Endothelial cell (in vitro differentiated cells): ENCODE measurements at places on chromosomes 2 and 18.

GRCh38 chr2:168543037-168543436 lies 87.0 kb downstream of the CERS6 start:
- DNase-seq = no peak

GRCh38 chr2:74759986-74760385 lies 73.9 kb upstream of the HK2 start:
- no peak for DNase-seq

DNA sequence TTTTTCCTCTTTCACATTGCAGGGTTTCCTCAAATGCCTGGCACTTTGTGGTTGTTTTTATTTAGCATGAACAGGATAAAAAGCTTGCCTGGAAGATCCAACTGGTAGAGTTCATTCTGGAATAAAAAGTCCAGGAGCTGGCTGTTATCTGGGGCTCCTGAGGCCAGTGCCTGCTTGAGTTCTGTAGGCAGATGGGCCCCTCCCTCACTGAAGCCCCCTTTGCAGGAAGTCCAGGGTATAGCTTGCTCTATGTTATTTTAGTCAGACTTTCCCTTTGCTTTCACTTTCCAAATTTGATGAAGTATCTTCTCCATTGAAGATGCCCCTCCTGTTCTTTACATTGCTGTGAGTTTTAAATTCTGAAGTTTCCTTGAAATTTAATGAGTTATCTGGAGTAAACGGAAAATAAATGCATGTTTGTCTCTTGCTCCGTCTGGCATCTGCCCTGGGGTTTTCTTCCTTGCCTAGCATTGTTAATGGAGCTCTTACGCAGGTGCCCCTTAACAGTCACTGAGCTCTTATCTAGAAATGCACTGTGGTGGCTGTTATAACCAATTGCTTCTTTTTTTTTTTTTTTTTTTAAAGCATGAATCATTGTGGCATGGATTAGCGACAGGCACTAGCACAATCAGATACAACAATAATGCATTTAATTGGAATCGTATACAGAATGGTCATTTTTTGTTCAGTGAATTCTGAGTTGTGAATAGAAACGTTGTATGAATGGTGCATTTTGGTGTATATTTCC lies 27.0 kb upstream of the LPIN1 start:
- DNase-seq = no peak

DNA sequence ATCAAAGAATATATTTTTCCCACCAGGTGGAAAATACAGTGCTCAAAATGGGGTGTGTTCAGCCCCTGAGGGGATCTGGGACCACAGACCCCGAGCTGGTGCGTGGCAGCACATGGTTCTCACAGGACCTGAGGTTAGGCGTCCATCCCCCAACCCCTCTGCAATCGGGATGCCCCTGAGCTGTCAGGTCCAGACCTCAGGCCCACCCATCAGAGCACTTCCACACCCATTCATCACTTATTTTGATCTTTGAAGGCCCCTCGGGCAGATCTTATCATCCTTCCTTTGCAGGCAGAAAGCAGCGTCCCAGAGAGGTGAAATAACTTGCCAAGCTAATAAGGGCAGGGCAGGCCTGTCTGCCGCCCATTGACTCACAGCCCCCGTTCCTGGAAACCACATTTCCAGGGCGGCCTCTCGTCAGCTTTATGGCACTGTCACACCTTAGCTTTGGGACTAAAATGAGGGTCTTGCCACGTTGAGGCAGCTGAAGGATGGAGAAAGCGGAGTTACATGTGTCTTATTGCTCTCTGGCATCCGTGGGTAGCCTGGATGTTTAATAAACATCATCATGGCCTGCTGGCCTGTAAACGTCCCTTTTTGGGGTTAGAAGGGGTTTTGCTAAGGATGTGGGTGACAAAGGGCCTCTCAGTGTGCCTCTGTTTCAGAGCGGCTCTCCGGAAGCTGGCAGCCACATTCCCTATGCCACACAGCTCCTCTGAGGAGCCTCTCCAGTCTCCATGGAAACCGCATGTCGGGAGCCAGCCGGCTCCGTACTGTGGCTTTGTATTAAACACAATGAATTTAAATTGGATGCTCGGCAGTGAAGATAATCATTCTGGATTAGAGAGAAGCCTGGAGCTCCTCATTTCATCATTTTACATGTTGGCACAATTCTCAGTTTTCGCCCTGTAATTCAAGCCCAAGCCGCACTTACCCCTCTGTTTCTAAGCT lies 58.3 kb upstream of the MAPRE3 start:
- DNase-seq = no peak

DNA sequence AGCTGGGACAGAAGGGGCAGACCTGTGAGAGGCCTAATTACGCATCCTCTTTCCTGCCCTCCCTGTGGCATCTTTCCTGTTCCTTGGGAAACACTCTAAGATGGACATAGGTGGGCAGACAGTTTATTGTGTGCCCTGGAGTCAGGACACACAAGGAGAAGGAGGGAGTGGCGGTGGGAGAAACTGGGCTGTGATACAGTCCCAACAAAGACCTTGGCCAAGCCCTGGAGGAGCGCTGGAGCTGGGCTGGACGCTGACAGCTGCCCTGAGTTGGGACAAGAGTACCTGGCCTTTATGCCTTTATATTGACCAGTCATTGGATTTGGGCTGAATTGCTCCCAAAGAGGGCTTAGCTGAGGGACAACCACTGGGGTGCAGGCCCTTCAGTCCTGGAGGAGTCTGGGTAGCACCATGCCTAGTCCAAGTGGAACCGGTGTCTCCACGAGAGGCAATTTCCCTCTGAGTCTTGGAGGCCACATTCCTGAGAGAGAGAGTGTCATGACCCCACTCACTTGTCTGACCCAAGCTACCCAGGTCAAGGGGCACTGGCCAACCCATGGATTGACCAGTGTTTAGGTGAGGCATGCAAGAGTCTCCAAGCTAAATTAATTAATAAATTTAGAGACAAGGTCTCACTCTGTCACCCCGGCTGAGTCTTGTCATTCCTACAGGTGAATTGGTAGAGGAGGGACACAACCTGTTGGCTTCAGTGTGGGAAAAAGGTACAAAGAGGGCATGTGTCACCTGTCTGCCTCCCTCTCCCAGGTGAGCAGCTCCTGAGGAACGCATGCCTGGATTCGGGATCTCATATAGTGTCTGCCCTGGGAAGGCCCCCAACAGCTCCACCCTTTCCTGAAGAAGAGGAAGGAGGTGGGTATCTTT lies 107.1 kb upstream of the ST3GAL5 start:
- no peak for DNase-seq

DNA sequence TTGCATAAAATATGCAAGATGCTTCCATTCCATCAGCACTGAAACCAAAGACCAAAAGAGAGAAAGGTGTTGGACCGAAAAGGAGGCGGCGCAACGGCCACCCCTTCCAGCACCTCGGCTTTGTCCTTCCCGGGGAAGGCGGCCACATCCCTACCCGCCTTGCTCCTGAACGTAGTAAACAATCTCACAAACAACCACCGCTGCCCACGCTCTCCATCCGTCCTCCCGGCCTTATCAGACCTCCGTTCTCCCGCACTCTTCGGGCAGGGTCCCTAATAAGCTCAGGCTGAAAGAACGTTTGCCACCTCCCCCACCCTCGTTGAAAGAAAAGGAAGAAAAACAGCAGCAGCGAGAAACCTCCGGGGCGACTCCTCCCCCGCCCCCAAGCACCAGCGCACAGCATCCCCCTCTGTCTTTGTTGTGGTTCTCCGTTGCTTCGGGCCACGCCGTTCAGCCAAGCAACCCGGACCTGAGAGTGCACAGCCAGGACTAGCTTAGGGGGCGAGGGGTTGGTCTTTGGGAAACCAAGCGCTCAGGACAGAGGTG lies 4.4 kb downstream of the EVX2 start:
- no peak for DNase-seq

DNA sequence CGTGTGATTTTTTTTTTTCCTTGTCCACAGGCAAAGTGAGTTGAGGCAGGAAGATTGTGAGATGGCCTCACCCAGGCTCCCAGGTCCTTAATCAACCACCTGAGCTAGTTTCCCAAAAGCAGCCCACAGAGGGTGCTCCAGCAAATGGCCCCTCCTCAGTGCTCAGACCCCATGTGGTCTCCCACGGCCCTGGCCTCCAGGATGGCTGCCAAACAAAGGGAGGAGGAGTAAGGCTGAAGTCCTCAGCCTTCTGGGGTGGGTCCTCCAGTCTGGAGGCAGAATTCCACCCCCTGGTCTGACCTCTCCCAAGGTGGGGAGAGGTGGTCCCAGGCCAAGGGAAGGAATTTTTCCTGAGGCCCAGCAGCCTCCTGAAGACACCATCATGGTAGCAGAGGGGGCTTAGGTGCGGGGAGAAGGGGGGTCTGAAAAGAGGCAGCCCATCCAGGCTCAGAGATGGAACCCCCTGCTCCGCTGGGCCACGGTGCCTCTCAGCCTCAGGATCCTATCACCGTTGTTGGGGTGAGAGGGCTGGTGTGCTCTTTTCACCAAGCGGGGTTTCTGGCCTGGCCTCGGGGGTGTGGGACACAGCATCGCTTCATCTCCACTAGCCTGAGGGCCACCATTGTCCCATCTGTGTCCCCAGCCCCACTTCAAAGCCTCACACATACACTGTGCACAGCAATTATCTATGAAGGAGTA lies 2.3 kb downstream of the NGEF start:
- DNase-seq = no peak

GRCh38 chr2:74708883-74709282 lies 54.8 kb downstream of the SEMA4F start:
- no peak for DNase-seq

- DNase-seq = no peak
Measured at GRCh38 chr2:29583104-29583503, 338.3 kb downstream of the ALK start.

- DNase-seq = no peak
Measured at GRCh38 chr18:23743733-23744333, 54.6 kb downstream of the LAMA3 start.

- DNase-seq = peak; percentile 44
Measured at GRCh38 chr2:79855264-79856006, 342.6 kb downstream of the CTNNA2 start.

GRCh38 chr2:176583607-176584006 lies 314.4 kb downstream of the MTX2 start:
- no peak for DNase-seq

- DNase-seq = no peak
Measured at GRCh38 chr2:97844311-97844859, 131.0 kb downstream of the ZAP70 start.

DNA sequence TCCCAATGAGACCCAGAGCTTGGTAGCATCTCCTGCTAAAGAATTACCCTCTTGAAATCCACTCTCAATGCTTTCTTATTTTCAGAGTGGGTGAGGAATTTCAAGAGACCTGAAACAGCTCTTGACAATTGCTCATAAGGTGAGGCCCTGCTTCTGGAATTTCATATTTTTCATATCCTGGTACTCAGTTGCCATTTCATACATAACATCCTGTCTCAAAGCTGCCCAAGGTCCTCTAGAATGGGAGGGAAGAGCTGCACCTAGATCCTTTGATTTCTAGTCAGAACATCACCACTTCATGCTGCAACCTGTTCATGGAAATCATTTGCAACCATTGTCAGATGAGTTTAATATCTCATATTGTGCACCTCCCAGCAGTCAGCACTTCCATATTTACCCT lies 404.8 kb upstream of the GALNT5 start:
- DNase-seq = no peak

- peak; percentile 34 for DNase-seq
Measured at GRCh38 chr2:215870986-215871385, 142.4 kb downstream of the MREG start.
